ENCODE measurements at places on chromosomes 4 and X.
A peak's percentile ranks its signal among the peaks of the same experiment; 100 is the strongest.

DNA sequence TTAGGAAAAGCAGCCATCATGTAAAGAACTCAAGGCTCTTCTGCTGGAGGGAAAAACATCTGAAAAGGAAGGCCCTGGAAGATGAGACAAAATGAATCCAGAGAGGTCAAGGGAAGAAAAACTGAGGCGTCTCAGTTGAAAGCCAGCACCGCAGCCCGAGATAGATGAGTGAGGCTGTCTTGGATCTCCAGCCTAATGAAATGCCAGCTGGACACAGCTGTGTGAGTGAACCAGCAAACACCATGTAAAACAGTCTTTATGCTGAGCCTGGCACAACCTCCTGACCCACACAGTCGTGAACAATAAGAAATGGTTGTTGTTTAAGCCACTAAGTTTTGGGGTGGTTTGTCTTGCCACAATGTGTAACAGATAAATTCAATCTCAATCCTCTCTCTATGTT, 48.6 kb upstream of the RASL11B start:
- no peak for DNase-seq

- DNase-seq, result no peak
These were observed 168.3 kb downstream of the TMA16 start for GRCh38 chr4:163662768-163663167.

DNA sequence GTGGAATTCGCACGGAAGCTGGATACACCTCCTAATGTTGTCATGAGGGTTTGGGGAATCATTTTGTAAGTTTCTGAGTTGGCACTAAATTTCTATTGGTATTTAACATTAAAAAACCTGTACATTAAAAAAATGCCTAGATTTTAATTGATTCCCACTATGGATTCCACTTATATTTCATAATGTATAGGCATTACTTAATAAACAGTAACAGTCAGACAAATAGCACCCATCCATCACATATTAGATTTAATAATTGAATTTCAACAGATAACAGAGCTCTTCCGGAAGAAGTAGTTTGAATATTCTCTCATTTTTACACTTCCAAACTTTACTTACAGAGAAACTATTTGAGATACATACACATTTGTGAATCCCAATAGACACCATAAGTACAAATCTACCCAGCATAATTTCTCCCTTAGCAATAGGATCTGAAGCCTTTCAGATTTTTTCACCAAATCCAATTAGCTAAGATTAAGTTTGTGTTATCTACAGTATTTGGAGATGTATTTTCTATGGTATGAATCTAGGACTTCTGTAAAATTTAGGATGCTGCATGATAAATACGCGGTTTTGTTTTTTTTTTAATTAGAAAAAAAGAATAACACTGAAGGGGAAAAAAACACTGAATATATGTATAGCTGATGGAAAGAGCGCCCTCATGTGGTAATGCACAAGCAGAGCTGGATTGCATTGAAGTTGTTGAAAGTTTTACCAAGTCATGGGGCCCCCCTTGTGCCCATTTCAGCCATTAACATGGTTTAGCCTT, 12.2 kb upstream of the ODAM start:
- peak; percentile 1 for DNase-seq

- no peak for DNase-seq
These were observed 105.0 kb downstream of the SHROOM3 start for GRCh38 chr4:76539979-76540378.

Data from naive thymus-derived CD4-positive, alpha-beta T cell (primary cell).